ENCODE measurements at places on chromosomes 1 and 21.

DNA sequence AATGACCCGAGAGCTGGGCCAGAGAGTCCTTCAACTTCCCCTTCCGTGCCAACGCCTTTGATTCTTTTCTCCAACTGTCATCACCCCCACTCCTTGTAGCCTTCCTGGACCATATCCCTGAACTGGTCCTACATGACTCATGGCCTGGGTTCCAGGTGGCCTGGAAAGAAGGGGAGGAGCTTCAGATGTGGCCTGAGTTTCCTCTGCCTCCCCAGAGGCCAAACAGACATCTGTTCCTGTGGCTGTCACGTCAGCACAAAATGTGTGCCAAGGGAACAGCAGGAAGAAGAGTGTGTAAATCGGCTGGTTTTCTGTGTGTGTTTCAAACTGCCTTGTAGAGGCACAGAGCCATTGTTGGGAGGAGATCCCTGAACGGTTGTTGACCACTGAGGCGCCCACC is 24.9 kb upstream of the KIRREL1 start:
- no peak for DNase-seq

DNA sequence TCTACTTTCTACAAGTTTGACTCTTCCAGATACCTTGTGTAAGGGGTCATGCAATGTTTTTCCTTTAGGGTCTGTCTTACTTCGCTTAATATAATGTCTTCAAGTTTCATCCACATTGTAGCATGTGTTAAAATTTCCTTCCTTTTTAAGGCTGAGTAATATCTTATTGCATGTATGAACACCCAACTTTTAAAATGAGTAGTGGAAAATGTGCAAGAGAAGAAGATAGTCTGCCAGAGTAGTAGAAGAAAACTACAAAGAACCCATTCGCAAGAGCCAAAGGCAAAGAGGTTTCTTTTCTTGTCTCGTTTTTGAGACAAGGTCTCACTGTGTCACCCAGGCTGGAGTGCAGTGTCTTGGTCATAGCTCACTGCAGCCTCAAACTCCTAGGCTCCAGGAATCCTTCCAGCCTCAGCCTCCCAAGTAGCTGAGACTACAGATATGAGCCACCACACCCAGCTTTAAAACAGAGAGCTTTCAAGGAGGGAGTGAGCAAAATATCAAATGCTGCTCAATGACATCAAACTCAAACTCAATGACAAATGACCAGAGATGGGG is 9.4 kb downstream of the IL23R start:
- DNase-seq, result no peak

GRCh38 chr1:22387919-22388580 is 63.6 kb upstream of the ZBTB40 start:
- DNase-seq, result no peak

- no peak for DNase-seq
Measured at GRCh38 chr21:34933609-34934335, 115.3 kb downstream of the RUNX1 start.

- no peak for DNase-seq
Measured at GRCh38 chr1:244674446-244674845, 21.5 kb downstream of the DESI2 start.

DNA sequence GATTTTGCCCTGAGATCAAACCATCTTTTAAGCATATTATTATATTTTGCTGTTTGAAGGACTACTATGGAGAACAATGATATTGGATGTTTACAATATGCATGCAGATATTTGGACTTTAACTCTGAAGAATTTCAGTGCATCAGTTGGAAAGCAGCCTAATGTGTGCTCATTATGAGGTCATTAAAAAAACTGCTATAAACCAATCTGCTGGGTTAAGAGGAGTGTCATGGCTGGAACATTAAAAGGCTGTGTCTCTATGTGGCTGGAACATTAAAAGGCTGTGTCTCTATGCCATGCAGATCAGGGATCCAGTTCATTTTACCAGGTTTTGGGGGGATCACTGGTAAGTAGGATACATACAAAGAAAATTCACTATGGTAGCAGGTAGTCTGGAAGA is 77.6 kb downstream of the SPATA46 start:
- no peak for DNase-seq

GRCh38 chr1:6075748-6076147 is 30.1 kb downstream of the KCNAB2 start:
- DNase-seq, result no peak

DNA sequence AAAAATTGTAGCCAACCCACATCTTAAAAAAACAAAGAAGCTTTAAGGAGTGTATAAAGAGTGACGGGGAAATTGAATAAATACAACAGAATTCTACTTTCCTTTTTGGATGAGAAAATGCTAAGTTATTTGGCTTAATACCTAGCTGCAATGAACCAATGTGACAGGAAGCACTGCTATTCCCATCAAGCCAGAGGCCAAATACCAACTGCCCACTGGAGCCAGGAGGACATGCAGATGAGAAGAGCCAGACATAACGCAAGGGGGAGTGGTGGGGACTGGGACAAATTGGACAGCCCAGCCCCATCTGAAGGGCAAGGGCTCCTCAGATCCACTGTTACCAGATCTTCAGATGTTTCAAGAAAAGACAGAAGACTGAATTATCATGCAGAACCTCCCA is 25.7 kb downstream of the DNAJC11 start:
- DNase-seq, result no peak

DNA sequence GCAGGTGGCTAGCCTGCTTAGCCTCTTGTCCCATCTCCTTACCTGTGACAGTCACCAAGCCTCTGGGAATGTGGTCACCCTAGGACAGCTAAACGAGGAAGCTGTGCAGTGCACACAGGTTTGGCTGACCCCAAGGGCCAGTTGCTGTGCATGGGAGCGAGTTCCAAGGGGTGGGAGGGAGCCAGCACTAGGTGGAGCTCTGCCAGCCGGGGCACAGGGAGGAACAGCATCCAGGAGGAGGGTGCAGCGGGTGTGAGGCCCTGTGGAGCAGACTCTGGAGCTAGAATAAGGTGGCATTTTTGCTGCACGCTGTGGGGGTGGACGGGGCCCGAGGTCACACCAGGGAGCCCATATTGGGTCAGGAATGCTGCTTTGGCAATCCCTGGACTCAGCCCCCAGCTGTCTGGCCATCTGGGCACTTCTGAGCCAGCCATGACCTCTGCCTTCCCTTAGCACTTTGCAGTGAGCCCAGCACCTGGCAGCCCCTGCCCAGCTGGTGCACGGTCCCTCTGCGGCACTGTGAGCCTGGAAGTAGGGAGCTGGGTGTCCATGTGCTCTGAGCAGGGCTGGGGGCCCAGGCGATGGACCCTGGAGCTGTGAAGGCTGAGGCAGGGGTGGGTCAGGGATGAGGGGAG is 8.7 kb downstream of the PDXK start:
- DNase-seq, result no peak

DNA sequence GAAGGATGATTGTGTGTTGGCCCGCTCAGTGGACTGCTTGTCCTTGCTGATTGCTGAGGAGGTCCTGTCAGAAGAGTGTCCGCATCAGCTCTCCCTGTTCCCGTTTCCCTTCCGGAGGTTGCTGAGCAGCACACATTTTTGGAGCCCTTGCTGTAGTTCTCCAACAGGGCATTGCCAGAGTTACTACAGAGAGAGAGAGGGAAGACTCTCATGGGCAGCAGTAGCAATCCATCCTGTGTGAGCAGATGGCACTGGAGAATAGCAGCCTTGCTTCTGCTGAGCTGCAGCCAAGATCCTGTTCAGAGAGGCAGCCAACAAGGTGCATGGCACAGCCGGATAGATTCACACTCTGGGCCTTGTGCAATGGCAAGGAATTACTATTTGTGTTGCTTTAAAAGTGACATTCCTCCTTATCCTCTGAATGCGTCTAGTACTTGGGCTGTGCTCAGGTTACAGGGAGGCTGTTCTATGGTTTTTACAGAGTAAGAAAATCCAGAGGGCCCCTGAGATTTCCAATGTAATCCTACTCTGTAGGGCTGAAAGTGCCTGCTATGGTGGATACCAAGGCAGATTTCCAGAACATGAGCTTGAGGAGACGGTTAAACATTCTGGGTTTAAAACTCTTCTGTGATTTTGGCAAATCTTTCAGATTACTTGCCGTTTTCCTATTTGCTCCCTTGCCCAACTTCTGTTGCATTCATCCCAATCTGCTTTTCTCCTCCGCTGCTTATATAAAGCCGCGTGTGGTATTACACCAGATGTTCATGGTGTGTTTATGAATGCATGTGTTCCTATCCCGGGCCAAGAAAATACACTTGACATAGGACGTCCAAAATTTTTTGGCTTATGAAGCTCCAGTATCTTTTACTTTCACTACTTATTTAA is 27.4 kb downstream of the AK4 start:
- no peak for DNase-seq

DNA sequence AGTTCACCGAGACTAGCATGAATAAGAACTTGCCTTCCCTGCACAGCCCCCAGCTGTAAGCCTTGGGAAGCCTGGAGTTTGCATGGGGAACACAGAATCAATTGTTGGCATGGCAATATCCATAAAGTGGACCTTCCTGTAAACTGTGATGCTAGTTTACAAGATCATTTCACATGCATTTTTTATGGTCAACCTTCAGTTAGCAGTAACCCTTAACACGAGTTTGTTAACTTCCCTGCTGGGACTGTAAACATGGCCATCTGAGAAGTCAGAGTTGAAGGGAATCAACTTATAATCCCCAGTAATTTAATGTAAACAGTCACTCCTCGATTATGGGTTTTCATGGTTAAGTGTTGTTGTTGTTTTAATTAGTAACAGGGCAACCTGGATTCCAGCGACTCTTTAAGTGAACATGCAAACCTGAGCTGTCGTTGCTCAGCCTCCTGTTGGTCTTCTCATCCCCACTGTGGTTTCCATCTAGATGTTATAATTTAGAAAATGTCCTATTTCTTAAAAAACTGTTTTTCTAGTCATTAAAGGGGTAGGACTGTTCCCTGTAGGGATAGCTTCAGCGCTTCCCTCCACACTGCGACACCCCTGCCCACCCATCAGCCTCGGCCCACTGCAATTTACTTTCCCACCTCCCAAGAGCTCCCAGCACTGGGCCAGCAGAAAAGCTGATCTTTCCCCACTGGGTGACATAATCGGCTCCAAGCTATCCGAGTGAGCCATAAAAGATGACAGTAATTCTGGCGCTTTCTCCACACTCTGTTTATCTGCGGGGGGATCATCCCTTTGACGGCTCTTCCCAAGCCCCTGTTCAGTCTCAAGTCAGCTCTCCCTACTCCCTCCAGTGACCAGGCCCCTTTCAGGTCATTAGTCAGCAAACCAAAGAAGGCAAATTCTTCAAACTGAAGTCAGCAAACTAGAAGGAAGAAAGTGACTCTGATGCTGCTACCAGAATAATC is 107.6 kb upstream of the IPO9 start:
- no peak for DNase-seq

DNA sequence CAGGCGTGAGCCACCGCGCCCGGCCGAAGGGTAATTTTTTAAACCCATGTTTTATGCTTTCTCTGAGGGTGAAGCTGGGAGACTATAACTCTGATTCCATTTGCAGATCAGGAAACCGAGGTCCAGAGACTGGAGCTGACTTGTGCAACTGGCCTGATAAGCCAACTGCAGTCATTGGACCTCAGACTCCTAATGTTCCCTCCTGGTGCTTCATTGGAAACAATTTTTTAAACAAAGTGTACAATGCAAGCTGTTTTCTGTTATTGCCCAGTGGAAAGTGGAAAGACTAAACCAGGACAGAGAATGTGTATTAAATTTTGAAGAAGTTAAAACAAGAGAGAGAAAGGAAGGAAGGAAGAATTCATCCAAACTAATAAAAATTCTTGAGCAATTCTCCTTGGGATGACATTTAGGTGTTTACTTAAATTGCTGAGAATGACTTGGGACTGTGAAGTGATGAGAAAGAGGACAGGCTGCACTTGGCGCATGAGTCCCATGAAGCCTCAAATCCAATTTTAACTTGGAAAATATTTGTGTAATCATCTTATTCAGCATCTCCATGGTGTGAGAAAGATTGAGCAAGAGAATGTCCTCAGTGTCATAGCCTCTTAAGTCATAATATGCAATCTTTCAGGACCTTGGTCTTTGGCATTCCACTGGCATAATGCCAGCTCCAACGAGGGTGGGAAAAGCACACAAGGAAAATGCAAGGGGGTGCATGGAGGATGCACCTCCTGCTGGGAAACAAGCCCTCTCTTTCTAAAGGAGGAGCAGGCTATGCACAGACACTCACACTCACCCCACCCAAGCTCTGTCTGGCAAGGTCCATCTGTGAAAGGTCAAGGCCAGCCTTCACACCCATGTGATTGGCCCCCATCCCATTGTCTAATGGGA is 342.0 kb downstream of the SIPA1L2 start:
- DNase-seq, result no peak

DNA sequence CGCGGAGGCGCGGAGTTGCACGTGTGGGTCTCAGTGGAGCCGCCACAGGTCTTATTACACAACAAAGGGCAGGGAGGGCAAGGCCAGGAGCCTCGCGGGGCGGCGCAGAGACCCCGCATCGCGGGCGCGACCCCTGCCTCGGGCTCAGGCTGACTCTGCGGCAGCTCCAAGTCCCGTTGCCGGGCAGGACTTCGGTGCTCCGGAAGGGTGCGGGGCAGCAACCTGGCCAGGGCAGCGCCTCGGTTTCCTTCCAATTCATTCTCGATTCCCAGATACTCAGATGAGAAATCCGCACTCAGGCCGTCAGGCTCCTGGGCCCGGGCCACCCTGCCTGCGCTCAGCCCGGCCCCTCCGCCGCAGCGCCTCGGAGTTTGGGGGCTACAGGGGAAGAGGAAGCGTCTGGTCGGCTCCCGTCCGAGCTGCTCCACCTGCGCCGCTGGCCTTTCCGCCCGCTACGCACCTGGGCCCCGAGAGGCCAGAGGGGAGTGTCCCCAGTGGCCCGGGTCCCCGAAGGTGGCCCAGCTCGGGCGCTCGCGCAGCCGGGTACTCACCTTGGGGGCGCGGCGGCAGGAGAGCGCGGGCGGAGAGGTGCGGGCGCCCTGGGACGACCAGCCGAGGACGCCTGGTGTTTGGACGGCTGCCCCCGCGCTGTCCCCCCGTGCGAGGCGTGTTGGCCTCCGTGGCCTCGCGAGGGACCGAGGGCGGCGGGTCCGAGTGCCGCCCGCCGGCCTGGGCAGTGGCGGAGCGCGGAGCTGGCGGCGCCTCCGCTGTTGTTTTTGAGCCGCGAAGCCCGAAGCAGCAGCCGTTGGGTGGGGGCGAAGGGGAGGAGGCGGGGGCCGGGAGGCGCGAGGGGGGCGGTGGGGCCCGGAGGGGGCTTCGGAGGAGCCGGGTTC is 1.1 kb upstream of the PRDM16 start:
- DNase-seq, result no peak

GRCh38 chr21:41751611-41752011 is 15.2 kb downstream of the RIPK4 start:
- DNase-seq, result no peak

Data from COLO829 (cell line).